ENCODE measurements at places on chromosomes 5 and 9.
A peak's percentile ranks its signal among the peaks of the same experiment; 100 is the strongest.

- DNase-seq = peak; percentile 44
Observed at GRCh38 chr9:20640331-20641187, 18.3 kb upstream of the MLLT3 start.

DNA sequence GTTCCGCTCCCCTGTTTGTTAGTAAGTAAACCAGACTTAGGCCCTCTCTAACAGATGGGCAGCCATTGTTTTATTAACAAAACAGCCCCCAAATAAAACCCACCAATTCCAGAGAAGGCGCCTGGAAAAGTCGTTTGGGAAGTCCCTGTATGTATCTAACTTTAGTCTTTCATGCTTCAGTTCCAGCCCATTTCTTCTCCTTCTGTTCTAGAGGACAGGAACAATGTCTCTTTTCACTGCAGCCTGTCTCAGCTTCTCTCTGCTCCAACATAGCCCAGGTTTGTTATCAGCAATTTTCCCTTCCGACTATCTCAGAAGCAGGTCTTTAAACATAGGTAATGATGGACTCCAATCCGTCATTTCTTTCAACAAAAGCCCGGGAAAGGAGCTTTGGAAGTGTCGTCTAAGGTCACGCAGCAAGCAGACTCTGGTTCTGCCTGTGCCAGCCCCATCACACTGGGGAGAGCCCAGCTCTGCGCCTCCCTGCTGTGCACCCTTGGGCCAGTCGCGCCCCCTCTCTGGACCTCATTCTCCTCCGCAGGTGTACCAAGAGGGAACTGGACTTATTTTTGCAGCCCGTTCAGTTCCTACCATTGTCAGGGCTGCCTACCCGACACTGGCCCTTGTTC is 9.6 kb upstream of the AKNA start:
- DNase-seq = no peak

GRCh38 chr9:112551641-112552040 is 65.0 kb downstream of the KIAA1958 start:
- no peak for DNase-seq

DNA sequence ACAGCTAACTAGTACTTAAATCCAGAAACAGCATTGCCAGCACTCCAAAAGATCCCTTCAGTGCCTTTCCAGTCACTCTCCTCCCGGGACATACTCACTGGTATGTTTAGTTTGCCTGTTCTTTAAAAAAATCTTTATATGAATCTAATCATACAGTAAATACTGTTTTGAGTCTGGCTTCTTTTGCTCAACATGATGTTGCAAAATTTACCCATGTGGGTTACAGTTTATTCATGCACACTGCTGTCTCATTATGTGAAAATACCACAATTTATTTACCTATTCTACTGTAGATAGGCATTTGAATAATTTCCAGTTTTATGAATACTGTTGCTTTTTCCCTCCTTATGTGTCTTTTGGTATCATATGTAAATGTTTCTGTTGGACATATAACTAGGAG is 13.5 kb downstream of the NDFIP1 start:
- DNase-seq = peak; percentile 11

DNA sequence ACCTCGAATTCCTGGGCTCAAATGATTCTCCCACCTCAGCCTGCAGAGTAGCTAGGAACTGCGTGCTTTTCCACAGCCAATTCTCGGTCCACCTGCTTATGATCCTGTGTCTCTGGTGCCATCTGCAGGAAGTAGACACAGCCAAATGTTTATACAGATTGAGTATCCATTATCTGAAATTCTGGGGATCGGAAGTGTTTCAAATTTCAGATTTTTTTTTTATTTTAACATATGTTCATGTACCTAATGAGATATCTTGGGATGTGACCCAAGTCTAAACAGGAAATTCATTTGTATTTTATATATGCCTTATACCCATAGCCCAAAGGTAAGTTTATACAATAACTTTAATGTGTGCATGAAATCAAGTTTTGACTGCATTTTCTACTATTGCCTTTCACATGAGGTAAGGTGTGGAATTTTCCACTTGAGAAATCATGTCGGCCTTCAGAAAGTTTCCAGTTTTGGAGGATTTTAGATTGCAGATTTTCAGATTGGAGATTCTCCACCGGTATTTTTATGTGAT is 89.5 kb downstream of the ESM1 start:
- peak; percentile 71 for DNase-seq

- DNase-seq = peak; percentile 9
Observed at GRCh38 chr5:141558150-141558549, 60.6 kb downstream of the DIAPH1 start.

GRCh38 chr5:169050146-169050571 is 250.8 kb downstream of the SLIT3 start:
- DNase-seq = no peak

DNA sequence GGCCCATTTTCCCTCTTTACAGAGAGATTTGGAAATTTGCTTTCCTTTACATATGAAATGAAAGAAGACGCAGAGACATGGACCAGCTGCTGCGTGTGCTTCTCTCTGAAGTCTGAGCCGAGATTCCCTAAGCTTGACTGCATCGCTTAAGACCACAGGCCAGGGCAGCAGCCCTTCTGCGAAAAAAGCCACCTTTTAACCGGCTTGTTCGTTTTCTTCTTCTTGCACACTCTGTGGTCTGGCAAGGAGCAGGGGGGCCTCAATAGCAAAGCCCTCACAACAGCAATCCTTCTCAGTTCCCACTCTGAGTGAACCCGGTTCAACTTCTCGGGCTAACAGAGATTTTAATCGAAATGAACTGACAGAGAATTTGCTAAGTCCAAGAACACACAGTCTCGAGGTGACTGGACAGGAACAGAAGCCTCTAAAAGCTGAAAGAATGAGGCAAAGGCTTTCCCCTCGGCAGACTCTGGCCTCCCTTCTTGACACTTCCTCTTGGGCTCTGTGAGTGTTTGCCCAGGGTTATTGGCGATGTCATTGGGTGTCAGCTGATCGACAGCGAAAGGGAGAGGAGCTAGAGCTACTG is 512.9 kb upstream of the KLF4 start:
- no peak for DNase-seq

GRCh38 chr5:173239233-173239593 is 4.2 kb upstream of the NKX2-5 start:
- DNase-seq = no peak

DNA sequence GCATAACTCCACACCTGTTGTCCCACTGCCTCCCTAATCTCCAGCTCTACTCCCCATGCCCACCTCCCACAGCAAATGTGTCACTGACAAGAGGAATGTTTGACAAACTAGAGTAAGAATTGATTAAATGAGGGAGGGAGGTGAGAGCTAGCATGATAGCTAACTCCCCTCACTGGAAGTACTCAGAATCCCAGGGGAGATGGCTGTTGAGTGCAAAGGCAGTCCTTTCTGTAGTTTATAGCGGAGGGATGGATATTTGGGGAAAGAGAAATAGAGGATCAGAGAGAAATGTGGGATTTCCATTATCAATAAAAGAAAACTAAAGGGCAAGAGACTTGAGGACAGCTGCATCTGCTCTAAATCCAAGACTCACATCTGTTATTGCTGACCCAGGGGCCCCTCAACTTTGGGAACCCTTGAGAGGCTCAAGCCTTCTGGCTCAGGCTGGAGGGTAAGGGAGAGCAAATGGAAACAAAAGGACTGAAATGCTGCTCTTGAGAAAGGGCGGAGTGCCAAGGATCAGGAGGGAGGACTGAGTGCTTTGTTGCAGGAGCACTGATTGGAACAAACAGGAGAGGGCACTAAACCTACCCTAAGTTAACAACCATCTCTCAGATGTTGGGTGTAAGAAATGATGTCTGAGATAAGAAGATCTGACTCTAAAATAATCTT is 372.1 kb downstream of the NTRK2 start:
- no peak for DNase-seq

DNA sequence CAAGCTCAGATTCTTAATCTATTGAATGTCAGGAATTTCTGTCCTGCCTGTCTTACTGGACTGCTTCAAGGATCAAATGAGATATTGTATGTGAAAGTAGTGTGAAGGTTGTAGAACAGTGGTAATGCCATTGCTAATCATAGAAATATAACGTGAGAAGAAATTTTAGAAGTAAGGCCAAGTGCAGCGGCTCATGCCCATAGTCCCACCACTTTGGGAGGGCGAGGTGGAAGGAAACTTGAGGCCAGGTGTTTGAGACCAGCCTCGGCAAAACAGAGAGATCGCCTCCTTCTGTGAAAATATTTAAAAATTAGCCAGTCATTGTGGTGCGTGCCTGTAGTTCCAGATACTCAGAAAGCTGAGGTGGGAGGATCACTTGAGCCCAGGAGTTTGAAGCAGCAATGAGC is 5.1 kb upstream of the HSPA5 start:
- DNase-seq = no peak

DNA sequence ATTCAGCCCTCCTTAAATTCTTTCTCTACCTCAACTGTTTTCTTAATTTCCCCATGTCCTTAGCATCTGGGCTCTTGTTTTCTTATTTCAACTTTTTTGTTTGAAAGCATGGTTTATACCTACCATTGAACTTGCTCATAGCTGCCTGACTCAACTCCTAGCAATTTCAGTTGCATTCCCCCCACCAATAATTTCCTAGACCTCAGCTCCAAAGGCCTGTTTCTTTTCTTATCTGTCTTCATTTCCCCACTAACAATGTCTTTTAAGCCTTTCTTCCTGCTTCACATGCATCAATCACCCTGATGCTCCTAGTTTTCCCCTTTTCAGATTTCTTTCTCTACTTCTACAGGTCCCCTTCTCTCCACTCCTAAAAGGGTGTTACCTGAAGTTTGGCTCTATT is 129.7 kb upstream of the PDE4D start:
- DNase-seq = peak; percentile 89

- no peak for DNase-seq
Observed at GRCh38 chr9:90477535-90477934, 165.1 kb downstream of the DIRAS2 start.

DNA sequence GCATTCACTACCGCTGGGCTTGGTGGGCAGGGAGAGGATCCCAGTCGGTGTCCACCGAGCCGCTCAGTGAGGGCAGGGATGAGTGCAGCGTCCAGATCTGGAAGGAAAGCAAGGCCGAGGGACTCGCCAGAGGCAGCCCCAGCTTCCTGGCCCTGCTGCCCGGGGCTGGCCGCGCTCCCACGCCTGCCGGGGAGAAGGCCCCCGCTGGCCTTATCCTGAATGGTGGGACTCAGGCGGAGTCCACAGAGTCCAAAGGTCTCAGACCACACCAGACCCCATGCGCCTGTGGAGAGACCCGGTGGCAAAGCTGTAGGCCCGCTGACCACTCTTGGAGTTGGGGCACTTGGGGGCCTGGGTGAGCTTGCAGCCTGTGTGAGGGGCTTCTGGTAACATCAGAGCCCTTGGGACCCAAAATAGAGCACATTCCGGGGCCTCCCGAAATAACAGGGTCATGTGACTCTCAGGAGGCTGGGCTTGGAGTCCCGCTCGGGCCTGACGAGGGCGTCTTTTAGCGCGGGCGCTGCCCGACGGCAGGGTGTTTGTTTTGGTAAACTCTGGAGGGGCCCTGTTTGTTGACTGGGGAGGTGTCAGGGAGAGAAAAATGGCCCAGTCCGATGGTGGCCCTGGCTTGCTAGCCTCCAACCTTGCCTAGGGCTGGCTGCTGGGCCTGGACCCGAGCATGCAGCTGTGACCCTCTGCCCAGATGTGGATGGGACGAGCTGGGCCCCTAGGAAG is 2.8 kb downstream of the RXRA start:
- DNase-seq = peak; percentile 42

- peak; percentile 44 for DNase-seq
Observed at GRCh38 chr5:168366116-168366515, 74.7 kb downstream of the WWC1 start.

- no peak for DNase-seq
Observed at GRCh38 chr9:131595696-131596429, 50.5 kb downstream of the PRRT1B start.

DNA sequence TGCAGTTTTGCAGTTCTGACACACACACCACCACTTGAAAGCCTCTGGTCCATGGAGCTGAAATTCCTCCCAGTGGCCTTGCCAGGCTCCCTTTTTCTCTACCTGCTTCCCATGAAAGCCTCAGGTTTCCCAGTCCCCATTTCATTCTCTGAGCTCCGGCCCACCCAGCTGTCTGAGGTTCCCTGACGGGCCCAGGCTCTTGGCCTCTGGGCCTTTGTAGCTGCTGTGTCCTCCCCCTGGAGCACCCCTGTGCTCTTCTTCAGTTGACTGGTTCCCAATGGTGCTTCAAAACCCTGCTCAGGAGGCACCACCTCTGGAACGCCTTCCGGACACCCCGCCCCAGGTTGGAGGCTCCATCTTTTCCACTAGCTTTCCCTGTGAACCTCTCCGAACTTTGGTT is 155.9 kb upstream of the SHB start:
- DNase-seq = no peak

DNA sequence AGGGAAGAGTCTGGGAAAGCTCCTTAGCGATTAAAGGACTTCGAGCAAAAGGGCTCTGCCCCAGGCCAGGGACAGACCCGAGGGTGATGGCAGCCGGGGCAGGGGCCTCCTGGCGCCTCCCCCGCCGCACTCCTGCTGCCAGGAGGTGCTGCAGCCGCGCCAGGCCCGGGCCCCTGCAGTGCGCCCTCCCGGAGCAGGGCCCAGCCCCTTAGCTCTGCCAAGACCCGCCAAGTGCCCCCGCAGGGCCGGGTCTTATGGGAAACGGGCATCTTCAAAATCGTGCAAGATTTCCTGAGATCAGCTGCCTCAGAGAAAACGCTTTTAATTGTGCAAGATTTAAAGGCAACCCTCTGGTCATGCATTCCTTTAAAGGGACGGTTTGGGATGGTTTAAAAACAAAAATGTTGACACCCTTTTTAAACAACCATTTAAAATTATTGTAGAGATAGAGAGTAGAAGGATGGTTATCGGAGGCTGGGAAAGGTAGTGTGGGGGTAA is 52.4 kb downstream of the CDC14B start:
- peak; percentile 20 for DNase-seq

DNA sequence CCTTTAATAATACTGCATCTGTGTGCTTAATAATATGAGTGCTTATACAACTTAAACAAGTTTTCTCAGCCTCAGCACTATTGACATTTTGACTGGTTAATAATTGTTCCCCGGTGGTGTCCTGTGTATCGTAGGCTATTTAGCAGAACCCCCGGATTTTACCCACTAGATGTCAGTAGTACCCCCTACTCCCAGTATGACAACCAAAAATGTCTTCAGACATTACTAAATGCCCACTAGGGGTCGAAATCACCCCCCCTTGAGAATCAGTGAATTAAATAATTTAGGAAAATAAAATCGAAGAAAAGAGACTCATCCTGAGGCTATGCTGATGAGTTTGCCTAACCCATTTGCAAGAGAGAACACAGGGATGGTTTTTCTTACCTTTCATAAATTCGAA is 166.3 kb downstream of the ATP10B start:
- DNase-seq = no peak

- DNase-seq = peak; percentile 67
Observed at GRCh38 chr5:151155775-151156506, 1.6 kb downstream of the ANXA6 start.

Measured in iris pigment epithelial cell (primary cell).